ENCODE measurements at places on chromosomes 7 and 10. TPM values are rescaled to one million over a fixed set of nuclear protein-coding genes. Genes with fewer than 3 reads are reported as not detected.

- no peak for DNase-seq
Observed at GRCh38 chr7:50156163-50156562, 63.1 kb upstream of the ZPBP start.

- no peak for DNase-seq
Observed at GRCh38 chr10:105611244-105611798, 970.2 kb downstream of the SORCS3 start.

TMEM184A gene
- 0.64 TPM for total RNA-seq

GRCh38 chr7:40299097-40299496, 164.3 kb downstream of the SUGCT start:
- DNase-seq = peak; percentile 91

GRCh38 chr10:23448802-23449570, 10.1 kb downstream of the OTUD1 start:
- DNase-seq = peak; percentile 30

DNA sequence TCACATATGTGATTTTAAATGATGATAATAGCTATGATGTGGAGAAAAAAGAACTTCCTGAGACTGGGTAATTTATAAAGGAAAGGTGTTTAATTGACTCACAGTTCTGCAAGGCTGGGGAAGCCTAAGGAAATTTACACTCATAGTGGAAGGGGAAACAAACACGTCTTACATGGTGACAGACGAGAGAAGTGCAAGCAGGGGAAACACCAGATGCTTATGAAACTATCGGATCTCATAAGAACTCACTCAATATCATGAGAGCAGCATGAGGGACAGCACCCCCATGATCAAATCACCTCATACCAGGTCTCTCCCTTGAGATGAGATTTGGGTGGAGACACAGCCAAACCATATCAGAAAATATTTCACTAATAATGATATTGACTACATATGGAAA, 4.1 kb upstream of the LIPN start:
- DNase-seq = no peak

HABP2 gene
- total RNA-seq = not detected

DNA sequence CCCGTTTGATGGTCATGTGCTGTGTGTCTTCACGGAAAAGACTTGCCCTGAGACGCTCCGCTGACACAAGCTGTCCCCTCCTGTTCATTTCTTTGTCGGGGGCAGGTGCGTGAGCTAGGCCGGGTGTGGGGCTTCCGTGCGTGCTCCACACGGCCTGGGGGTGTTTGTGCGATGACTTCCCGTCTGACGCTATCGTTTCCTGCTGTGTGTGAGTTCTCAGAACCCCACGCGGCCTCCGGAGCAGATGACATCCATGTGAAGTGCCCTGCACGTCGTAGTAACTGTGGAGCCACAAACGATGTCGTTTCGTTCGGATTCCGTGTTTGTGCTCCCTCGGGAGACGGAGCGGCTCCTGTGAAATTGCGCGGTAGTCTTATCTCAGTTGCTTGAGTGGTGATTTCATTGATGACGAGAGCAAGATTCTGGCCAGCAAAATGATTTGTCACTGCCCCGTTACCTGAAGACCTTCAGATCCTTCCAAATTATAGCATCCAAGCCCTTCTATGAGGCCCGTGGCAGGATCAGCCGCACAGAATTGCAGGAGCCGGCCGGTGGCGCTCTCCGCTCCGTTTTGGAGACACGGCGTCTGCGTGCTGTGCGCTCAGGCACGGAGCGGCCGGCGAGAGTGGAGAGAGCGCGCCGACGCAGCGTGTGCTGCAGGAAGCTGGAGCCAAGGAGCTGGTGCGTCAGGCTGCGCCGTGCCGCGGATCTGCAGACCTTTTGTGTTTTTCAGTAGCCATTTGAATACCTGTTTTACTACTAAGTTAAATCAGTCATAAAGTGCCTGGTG, 94.9 kb downstream of the NKX6-2 start:
- no peak for DNase-seq

All from fibroblast of villous mesenchyme (primary cell).